NCI-H1436 (cell line): ENCODE measurements at places on chromosomes 12 and 14.

DNA sequence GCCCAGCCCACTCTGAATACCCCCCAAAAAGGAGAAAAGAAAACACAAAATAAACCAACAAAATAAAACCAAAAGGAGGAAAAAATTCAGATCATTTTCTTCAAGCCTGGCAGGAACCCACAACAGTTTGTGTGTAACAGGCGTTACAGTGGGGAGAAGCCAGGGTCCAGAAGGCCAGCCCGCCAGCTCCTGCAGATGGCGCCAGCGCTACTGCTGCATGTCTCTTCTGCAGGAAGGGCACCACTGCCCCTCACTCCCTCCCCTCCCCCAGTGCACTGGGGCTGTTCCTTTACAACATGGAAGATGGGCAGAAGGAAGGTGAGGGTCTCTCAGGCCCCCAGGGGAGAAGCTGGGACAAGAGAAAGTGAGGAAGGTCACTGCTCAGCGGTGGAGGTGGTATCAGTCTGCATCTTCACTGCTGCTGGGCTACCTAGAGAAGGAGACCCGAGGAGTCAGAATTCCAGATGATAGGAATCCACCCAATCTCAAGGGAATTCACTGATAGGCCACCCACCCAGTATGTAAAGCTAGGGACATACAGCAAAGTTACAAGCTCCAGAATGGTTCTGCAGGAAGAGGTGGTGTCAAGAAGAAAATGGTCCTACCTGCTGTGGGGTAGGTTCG, 2.3 kb upstream of the NOP2 start:
- DNase-seq: peak; percentile 23

- peak; percentile 34 for DNase-seq
These were observed 35.3 kb downstream of the MIPOL1 start for GRCh38 chr14:37232907-37233481.

DNA sequence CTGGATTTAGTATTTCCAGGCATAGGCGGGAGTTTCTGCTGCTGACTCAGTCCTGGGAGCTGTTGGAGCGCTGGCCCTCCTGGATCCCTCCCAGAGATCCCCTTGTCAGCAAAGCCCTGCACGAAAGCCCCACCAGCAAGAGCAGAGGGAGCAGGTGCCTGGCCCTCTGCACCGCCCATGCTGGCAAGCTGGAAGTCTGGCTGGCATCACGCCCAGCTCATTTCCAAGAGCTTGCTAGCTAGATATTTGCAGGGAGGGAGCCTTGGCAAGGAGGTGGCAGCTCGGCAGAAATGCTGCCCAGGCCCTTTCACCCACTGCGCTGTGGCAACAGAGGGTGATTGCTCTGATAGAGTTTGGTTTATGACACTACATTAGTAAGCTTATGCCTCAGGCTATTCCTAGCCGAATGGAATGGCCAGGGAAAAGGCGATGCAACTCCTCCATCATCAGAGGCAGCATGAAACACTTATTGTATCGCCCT, 193.9 kb downstream of the EMP1 start:
- no peak for DNase-seq

GRCh38 chr12:50955697-50956096, 3.4 kb downstream of the HIGD1C start:
- no peak for DNase-seq

- DNase-seq: no peak
These were observed 6.0 kb downstream of the STAT6 start for GRCh38 chr12:57105011-57105753.

GRCh38 chr12:5733136-5733755, 211.8 kb downstream of the ANO2 start:
- no peak for DNase-seq

DNA sequence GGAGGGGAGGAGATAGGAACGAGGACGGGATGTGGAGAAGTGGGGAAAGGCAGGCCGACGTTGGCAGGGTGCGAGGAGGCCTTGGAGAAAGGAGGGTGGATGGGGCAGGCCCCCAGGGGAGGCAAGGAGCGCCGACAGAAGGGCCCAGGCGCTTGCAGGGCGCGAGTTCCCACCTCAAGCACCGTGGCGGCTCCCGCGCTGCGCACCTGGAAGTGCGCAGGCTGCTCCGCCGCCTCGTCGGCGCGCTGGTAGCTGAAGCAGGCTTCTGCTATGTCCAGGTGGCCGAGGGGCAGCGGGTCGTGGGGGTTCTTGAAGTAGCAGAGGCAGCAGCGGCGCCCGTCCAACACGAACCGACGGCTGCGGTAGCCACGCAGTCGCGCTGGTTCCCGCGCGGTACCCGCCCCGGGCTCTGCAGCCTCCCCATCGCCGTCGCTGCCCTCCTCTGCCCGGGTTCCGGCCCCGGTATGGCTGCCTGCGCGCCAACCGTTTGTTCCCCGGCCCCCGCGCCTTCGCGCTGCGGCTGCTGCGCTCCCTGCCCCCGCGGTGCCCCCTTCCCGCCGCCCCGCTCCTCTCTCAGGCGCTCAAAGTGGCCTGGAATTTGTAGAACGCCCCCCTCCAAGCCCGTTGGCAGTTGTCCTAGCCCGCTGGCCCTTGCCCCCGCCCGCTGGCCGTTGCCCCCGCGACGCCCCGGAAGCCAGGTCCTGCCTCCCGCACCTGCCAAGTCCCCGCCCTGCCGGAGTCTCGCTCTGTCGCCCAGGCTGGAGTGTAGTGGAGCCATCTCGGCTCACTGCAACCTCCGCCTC, 1.1 kb upstream of the ACTR6 start:
- peak; percentile 50 for DNase-seq
